ENCODE measurements at places on chromosomes 12 and 14.

- DNase-seq = no peak
These were observed 389.6 kb upstream of the DDHD1 start for GRCh38 chr14:53542732-53543131.

DNA sequence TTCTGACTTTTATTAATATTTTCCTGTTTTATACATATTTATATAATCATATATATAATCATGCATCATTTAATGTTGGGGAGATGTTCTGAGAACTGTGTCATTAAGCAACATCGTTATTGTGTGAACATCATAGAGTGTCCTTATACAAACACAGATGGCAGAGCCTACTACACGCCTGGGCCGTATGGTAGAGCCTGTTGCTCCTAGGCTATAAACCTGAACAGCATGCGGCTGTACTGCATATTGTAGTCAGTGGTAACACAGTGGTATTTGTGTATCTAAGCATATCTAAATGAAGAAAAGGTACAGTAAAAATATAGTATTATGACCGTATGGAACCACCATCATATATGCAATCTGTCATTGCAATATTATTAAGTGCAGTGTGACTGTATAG, 44.7 kb upstream of the BCL7A start:
- DNase-seq = no peak

- DNase-seq = no peak
These were observed 233.6 kb downstream of the MED13L start for GRCh38 chr12:116043659-116044535.

GRCh38 chr14:93114068-93114710, 1.5 kb downstream of the ITPK1 start:
- no peak for DNase-seq

Data from chondrocyte (in vitro differentiated cells).